ENCODE measurements at places on chromosomes 4 and X.

GRCh38 chrX:40176351-40177116, 78.8 kb upstream of the BCOR start:
- DNase-seq: peak; percentile 62

DNA sequence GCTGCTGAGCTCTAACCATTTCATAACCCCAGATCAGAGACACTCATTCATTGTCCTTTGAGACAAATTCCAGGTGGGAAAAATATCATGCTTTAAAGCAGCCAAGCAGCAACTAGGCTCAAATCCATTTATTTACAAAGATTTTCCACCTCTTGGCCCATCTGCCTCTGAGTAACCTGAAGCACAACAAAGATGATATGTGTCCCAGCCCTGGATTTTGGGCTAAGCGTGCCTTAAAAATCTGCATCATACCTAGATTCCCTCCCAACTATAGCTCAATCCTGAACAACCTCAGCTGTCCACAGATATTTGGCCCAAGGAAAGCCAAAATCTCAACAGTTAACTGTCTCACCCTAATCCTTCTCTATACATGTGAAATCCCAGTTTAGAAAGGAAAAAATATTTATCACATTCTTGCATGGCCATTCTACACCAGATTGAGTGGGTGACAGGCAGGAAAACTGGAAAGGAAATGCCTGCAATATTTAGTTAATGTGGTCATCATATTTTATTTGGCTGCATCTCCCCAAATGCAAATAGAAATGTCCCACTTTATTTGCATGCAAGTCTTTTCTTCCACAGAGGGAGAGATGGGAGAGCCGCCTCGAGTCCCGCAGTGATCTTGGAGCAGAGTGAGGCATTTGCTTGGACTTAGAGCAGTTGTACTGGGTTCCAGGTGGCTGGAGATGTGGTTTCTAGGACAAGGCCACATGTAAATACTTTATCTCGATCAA, 146.4 kb upstream of the EOLA2 start:
- no peak for DNase-seq

- DNase-seq: no peak
Measured at GRCh38 chrX:10073671-10074070, 83.1 kb upstream of the CLCN4 start.

GRCh38 chr4:125849869-125850268, 535.1 kb downstream of the FAT4 start:
- DNase-seq: no peak

GRCh38 chr4:73609706-73610105, 10.5 kb downstream of the RASSF6 start:
- no peak for DNase-seq

DNA sequence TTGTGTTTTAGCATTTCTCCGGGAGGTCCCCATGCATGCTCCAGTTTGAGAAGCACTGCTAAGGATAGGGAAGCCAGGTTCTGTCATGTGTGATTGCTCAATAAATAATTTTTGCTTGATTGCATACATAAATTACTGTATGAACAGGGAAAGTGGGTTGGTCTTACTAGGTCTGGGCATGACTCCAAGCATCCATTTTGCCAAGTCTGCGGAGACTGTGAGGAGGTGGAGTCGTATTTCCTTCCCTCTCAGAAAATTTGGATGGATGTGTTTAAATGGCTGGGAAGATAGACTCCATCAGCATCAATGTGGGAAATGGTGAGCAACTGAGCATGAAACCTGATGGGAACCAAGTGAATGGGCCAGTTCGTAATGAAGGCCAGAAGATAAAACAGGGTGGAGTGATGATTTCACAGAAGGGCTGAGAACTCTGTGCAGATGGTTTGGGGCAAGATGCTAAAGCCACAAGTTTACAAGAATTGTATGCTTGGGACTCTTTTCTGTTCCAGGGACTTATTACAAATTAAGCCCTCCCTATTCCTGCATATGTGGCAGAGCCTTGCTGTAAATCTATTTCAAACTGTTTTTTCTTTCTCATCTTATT, 84.1 kb downstream of the NHS start:
- DNase-seq: no peak

DNA sequence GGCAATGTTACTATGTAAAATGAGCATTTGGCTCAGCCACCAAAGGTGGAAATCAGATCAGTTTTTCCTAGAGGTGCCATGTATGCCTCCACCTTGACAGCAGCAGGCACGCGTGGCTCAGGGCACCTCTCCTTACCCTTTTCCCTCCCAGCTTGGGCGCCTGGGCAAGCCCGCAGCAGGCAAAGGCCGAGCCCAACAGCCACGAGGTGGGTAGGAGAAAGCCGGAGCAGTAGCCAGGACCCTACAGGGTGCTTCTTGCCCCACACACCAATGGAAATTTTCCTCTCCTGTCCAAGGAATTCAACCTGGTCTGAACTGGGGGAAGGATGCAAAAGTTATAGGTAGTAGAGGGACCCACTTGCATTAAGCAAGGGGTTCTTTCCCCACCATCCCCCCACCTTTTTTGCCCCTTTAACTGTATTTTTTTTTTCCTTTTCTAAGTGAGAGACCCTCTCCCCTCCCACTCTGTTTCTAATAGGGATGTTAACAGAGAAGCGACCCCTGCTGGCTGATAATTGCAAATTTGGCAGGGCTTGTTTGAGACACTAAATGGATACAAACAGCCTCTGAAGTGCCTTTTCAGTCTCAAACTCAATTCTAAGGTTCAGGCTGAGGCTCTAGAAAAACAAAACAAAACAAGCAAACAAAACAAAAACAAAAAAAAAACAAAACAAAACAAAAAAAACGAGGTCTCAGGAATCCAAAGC, 895.1 kb downstream of the PCDH18 start:
- no peak for DNase-seq

GRCh38 chrX:50456712-50457484, 13.7 kb downstream of the DGKK start:
- no peak for DNase-seq

GRCh38 chr4:5069901-5070300, 18.6 kb downstream of the STK32B start:
- DNase-seq: no peak

GRCh38 chr4:5757954-5758353, 47.0 kb downstream of the EVC start:
- DNase-seq: no peak

- no peak for DNase-seq
Measured at GRCh38 chr4:110452546-110452945, 23.4 kb upstream of the ENPEP start.

DNA sequence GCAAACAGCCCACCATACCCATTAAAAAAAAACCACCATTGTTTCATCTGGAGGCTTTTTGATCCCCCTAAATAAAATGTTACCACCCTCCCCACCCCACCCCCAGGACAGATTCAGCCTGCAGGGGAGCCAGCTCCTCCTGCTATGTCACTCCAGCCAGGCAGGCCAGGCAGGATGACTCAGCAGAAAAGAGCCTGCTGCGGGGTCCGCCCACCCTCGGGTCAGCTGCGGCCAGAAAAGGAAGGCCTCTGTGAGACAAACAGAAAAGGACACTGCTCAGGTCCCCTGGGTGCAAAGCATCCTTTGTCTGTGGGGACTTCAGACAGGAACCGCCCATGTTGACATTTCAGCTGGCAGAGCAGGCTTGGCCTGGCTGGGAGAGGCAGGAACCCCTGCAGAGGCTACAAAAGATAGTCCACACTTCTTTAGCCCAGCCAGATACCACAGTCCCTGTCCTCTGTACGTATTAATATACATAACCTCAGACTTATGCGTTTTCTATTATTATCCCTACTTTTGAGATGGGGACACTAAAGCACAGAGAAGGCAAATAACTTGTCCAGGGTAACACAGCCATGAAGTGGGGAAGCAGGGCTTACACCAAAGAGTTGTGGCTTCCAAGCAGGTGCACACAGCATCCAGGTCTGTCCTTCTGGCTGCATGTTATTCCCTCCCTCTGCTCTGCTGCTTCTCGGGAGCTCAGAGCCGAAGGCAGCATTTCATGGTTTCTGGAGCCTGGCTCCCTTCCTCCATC, 147.7 kb downstream of the CPEB2 start:
- DNase-seq: no peak

DNA sequence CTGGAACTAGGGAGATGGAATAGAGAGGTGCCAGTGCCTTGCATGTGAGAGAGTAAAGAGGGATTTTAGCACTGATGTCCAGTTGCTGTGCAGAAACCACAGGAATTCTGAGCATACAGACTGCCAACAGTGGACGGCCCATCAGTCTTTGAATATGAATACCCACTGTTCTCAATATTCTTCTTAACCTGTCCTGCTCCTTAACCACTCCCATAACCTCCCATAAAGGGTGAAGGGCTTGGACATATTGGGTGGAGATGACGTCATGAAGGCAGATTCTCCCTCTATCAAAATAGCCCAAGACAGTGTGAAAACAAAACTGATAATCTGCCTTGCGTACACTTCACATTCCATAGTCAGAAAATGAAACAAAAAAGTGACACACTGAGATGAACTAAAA, 1313.7 kb upstream of the PABPC4L start:
- no peak for DNase-seq

DNA sequence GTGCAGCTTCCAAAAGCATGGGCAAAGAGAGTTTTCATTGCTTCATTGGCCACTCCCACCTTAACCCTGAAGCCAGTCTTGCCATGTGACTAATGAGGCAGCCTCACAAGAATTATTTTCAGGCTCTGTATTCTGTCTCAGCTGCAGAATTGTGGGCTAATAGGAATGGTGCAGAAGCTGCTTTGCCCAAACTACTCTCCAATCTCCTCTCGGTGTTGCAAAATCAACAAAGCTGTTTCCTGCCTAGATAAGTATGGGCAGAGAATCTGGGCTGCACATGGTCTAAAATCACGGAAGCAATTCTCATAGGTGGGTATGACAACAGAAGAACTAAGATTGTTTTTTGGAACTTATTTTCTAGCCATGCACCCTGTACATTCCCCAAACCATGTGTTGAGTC, 31.4 kb downstream of the PPP1R2C start:
- DNase-seq: no peak

DNA sequence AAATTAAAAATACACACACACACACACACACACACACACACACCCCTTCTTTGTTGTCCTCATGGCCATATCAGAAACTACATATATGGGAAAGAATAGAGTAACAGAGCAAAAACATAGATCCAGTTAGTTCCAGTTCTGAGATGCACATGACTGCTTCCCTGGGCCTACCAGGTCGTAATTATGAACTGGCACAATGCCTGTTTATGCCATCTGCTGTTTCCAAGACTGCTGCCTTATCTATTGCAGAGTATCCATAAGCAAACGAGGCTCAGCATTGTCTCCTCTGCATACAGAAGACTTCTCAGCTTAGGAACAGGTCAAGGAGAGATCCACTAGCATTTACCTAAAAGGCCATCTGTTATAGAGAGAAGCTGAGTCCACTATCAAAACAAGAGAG, 789.0 kb downstream of the TECRL start:
- DNase-seq: no peak

GRCh38 chrX:131734621-131735020, 190.7 kb downstream of the OR13H1 start:
- no peak for DNase-seq

DNA sequence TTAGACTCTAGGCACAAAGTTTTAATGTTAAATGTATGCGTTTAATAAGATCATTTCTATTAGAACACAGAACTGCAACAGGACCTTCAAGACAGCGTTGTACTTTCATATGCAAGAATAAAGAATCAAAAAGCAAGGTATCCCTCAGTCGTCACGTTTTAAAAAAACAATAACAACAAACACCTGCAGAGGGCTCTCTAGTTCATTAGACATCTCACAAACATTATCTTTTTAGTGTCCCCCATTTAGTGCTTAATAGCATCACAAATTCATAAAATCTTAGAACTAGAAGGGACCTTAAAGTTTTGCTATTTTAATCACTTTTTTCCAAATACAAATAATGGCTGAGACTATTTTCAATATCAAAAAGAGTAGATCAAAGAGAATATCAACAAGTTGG, 236.6 kb downstream of the DCHS2 start:
- no peak for DNase-seq

GRCh38 chr4:56160636-56161035, 211.9 kb downstream of the CEP135 start:
- DNase-seq: no peak

- no peak for DNase-seq
Measured at GRCh38 chr4:7202411-7202810, 10.1 kb downstream of the SORCS2 start.

DNA sequence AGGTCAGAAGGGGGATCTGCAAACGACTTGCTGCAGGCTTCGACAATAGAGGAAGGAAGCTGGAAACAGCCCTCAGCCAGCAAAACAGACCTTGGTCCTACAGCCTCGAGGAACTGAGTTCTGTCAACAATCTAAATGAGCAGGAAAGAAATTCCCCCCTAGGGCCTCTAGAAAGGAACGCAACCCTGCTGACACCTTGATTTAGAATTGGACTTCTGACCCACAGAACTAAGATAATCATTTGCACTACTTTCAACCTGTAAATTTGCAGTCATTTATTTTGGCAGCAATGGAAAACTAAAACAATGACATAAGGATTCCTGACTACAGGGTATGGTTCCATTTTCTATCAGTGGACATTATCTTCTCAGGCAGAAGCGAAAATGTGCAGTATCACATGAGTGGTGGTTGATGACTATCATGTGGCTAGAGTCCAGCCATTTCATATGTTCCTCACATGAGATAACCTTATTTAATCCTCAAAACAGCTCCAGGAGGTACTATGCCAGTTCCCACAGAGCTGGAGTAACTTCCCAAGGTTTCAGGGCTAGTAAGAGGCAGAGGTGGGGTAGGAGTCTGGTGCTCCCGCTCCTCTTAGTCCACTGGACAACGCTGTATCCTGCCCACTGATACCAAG, 61.6 kb downstream of the SAT1 start:
- no peak for DNase-seq

DNA sequence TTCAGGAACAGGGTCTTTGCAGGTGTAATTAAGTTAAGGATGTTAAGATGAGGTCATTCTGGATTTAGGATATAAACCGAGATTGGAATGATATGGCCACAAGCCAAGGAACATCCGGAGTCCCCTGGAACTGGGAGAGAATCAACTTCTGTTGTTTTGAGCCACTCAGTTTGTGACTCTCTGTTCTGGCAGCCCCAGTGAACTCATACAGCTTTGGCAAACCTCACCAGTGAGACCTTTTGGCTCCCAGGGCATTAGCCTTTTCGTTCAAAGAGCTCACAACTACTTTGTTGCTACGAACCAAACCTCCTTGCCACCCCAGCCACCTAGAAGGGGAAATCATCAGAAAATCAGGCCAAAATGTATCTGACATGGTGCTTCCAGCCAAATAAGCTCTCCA, 80.4 kb downstream of the MTMR1 start:
- no peak for DNase-seq

DNA sequence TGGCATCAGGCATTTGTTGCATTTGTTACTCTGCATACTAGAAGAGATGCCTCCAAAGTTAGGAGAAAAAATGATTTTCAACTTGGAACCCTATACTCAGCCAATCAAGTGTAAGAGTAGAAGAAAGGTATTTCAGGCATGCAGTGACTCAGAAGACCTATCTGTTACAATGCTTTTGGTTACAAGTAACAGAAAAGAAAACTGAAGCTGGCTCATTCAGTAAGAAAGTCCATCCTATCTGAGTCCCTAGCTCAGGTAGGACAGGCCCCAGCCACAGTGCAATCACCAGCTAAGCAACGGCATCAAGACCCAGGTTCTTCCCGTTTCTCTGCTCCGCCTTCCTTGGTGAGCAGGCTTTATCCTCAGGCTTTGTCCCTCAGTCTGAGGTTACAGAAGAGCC, 23.3 kb downstream of the MECP2 start:
- DNase-seq: no peak
